ENCODE measurements at places on chromosomes 6 and 20.

- no peak for DNase-seq
Observed at GRCh38 chr6:76615395-76615794, 542.9 kb upstream of the IMPG1 start.

DNA sequence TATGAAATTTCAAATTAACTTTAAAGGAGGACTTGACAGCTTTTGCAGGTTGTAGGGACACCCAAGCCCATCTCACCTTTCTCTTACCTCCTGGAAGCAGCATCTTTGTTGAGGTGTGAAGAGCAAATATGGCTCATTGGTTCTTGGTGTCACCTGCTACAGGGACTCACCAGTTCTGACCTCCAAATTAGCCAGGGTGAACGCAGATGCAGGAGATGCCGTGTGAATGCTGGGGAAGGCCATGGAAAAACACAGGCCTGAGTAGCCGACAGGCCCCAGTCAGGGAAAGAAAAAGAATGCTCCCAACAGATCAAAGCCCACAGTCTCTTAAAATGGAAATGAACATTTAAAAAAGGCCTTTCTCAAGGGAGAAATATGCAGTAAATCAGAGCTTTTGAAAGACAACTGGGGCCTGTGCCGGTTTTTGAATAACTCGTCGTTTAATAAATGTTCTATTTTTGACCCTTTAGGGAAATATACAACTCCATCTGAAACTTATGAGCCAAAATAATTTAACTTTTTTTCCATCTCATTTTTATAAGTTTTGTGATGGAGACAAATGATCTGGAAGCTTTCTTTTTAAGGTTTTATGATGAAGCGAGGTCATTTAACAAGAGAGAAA, 167.5 kb downstream of the CD83 start:
- no peak for DNase-seq

GRCh38 chr6:39143238-39143930, 28.4 kb upstream of the SAYSD1 start:
- DNase-seq: no peak

GRCh38 chr20:34954904-34955230, 739 bp downstream of the GSS start:
- DNase-seq: no peak

DNA sequence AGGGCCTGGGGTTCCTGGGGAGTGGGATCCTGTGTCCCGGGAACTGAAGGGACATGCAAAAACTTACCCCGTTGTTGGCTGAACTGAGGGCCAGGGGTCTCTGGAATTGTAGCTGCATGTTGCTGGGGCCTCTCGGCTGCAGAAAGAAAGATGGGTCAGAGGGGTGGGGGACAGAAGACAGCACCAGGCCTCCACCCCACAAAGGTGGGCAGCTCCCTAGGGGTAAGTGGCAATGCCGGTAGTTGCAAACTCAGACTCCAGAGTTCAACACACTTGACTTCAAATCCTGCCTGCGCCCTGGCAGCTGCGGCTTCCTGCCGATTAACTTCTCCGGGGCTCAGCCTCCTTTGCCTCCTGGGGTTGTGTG, 4.8 kb downstream of the ZBP1 start:
- no peak for DNase-seq

- DNase-seq: no peak
Observed at GRCh38 chr6:125842091-125842626, 51.4 kb downstream of the NCOA7 start.

DNA sequence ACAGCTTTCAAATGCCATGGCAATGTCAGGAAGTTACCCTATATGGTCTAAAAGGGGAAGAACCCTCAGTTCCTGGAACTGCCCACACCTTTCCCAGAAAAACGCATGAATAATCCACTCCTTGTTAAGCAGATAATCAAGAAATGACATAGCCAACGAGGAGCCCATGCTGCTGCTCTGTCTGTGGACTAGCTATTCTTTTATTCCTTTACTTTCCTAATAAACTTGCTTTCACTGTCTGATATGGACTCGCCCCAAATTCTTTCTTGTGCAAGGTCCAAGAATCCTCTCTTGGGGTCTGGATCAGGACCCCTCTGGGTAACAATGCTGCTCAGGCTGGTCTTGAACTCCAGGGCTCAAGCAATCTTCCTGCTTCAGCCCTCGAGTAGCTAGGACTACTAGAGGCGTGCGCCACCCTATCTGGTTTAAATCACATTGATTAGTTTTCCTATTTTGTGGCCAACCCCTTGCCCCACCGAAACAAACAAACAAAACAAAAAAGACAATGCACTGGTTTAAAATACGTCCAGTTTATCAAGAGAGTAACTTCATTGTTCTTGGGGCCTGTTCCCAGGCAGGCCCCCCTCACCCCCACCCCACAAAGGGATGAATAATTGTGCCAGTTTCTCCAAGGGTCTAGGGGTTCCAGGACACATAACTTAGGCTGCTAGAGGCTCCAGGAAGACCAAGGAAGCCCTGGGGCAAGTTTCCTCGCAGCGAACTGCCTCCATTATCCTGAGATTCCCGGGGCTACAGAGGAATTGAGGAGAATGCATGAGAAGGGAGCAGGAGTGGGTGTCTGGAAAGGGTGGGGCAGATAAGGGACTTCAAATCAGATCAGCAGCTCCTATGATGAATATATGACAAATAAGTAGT, 10.1 kb upstream of the AKAP12 start:
- no peak for DNase-seq
